ENCODE measurements at places on chromosomes 16 and 17.

DNA sequence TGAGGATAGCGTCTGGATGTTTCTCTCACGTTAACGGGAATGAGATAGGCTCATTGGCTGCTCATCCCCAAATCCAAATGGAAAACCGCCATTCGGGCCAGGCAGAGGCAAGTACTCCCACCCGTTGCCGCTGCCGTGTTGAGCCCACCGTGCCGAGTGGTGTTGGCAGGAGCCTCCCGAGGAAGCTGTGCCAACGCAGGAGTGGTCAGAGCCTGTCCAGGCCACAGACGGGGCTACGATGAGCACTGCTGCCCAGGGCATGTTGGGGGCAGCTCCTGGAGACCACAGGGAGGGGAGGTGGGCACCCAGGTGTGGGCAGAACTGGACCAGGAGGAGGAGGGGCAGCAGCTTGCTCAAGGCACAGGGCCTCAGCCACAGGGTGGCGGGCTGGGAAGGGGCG is 72.0 kb downstream of the KLHDC4 start:
- no peak for DNase-seq

DNA sequence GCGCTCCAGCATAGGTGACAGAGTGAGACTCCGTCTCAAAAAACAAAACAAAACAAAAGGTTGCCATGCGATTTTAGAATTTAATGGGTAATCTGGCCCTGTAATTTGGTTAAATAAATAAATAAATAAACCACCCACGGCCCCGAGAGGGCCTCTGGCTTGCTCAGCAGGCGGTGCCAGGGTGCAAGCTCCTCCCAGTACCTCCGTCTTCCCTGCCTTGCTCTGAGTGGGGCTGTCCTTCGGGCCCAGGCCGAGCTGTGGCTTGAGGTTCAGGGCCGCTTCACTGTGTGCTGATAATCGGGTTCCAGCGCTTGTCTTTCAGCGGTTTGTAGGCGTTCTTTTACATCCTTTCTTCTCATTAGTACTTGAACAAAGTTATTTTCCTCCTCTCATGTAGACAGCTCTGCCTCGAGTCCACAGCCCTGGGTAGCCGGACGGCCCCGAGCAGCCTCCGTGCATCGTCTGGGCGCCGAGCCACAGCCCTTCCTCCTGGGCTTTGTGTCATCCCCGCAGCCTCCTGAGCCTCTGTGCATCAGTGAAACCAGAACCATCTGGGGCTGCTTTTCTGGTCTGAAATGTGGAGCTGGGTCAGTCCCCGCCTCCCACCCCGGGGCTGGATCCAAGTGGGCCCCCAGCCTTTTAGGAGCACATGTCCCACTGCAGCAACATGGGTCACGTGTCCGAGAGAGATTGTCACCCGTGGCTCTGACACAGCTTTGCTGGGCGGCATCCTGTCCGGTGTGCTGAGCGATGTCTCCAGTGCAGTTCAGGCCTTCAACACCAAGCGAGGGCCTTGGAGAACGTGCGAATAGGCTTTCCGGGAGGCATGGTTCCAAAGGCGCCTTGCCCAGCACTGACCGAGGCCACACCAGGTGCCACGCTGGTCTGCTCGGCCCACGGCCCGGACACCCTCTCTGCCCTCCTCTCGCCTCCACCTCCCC is 157.4 kb upstream of the CHMP6 start:
- DNase-seq, result peak; percentile 48

- DNase-seq, result no peak
These were observed 10.0 kb downstream of the C16orf96 start for GRCh38 chr16:4566144-4566543.

GRCh38 chr16:19203374-19203966 is 35.4 kb downstream of the SYT17 start:
- peak; percentile 66 for DNase-seq

DNA sequence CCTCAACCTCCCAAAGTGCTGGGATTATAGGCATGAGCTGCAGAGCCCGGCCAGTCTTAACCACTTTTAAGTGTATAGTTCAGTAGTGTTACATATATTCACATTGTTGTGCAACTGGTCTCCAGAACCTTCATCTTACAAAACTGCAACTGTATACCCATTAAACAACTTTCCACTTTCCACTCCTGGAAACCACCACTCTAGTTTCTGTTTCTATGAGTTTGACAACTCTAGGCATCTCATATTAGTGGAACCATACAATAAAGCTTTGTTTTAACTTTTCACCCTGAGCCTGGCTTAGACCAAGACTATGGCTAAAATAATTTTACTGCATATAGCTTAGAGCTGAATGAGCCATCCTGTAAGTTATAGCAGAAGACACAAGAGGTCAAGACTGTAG is 108.0 kb upstream of the GOT2 start:
- no peak for DNase-seq

- no peak for DNase-seq
These were observed 632.0 kb upstream of the SOX9 start for GRCh38 chr17:71488851-71489250.

- DNase-seq, result peak; percentile 75
These were observed 313 bp downstream of the UBTF start for GRCh38 chr17:44219108-44219615.

DNA sequence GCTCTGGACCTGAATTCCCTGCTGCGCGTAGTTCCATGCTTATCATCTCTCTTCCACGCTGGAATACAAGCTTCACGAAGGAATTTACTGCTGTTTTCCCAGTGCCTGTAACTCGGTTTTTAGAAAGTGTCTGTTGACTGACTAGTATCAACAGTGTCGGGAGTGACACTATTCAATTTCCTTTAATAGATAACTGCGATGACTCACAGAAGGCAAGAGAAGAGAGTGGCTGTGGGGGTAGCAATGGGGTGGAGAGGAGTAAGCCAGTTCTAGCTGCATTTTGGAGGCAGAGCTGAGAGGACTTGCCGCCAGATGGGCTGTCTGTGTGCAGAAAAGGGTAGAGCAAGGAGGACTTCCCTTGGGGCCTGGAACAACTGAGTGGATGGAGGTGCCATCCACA is 25.2 kb downstream of the B4GALNT2 start:
- DNase-seq, result no peak

DNA sequence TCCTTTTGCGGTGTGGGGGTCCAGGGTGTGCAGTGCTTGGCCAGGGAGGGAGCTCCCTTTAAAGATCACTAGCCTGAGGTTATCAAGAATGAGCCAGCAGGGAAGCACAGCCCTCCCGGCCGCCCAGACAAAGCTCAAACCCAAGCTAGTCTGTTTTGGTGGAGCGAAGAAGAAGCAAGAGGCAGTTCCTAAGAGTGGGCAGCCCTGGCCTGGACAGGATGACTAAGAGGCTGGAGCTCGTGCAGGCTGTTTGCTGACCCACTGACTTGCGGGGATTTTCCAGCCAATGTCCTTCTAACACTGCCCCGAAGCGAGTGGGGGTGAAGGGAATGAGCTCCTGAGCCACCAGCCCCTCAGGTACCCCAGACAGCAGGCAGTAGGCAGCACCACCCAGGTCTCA is 134.4 kb downstream of the COPRS start:
- DNase-seq, result no peak

DNA sequence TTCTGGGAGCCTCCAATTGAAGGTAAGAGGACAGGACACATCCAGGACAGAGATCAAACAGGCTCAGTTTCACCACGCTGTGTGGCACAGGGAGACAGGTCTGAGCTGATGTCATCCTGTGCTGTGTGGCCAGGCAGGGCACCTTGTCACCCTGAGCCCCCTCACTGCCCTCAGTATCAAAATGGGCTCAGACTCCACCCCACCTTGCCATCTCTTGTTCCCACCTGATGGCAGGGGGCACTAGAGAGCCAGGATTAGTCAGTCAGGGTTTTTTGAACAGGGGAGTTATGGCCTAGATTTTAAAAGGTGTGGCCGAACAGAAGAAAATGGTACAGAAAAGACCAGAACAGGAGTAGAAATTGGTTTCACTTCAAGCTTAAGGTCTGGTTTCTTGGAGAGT is 2.6 kb downstream of the KAT2A start:
- DNase-seq, result no peak

- DNase-seq, result no peak
These were observed 1.5 kb downstream of the SCARF1 start for GRCh38 chr17:1643999-1644492.

GRCh38 chr17:46192189-46192438 is 1.1 kb downstream of the KANSL1 start:
- DNase-seq, result no peak

DNA sequence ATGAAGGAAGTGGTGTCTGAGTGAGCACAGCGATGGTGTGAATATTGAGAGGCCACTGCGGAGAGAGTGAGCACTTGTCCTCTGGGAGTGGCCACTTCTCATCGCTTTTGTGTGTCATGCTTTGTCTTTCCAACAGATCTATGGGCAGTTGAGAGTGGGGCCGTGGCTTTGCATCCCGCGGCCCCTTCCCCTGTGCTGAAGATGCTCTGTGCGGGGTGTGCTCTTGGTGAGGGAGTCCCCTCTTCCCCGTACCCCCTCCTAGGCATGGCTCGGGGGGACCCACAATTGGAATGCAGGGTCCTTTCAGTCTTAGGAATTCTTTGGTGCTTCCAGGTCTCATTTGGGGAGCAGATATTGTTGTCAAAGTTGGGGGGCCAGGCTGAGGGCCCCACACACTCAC is 197.3 kb upstream of the WSCD1 start:
- no peak for DNase-seq

DNA sequence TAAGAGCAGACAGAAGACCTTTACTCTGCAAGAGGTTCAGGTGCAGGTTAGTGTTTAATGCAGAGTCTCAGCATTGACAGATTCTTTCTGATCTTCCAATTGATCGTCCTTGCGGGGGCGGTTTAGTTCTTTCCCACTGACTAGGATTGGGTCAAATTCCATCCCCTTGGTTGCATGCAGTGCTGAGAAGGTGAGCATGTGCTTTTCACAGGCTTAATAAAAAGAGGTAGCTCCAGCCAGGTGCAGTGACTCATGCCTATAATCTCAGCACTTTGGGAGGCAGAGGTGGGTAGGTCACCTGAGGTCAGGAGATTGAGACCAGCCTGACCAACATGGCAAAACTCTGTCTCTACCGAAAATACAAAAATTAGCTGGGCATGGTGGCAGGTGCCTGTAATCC is 7.5 kb upstream of the ITGAD start:
- DNase-seq, result no peak

GRCh38 chr17:49851387-49852291 is 3.8 kb upstream of the TAC4 start:
- peak; percentile 70 for DNase-seq

GRCh38 chr17:46968224-46968834 is 10.7 kb downstream of the RPRML start:
- DNase-seq, result no peak

- DNase-seq, result peak; percentile 93
These were observed at the start of gene CHRNB1 for GRCh38 chr17:7444682-7445618. CHRNB1 (plus strand) TSS chr17:7445061; CDS start chr17:7445128, 67 bp downstream.

DNA sequence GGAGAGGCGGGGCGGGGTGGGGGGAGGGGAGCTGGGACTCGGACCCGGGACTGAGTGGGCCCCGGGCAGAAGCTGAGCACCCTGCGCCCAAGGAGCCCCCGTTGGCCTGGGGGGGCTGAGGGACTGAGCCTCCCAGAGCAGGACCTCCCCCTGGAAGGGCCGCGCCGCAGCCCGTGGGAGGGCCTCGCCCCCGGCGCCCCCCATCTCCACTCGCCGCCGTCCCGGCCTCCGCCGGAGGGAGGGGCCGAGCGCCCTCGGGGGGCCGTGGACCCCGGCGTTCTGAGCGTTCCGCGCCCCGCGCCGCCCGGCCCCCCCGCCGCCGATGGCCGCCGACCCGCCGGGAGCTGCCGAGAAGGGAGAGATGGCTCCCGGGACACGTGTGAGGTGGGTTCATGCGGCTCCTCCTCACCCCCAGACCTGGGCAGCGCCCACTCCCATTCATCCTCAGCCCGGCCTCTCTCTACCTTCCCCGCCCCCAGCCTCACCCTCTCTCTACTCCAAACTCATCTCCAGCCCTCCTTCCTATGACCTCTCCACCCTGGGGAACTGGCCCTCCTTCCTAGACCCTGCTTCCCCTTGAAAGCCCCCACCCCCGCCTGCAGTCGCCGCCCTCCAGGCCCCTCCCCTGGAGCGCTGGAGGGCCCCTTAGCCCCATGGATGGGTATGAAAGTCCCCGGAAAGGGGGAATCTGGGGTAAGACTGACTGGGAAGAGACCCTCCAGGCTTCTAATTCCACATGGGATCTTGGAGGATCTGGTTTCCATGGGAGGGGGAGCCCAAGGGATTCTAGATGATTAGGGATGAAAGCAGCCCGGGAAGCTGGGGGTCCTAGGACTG is 922 bp downstream of the FBXL19 start:
- peak; percentile 45 for DNase-seq

- no peak for DNase-seq
These were observed 54.8 kb downstream of the USP43 start for GRCh38 chr17:9700136-9700535.

- DNase-seq, result no peak
These were observed 25.2 kb upstream of the SLC5A11 start for GRCh38 chr16:24820522-24820921.

DNA sequence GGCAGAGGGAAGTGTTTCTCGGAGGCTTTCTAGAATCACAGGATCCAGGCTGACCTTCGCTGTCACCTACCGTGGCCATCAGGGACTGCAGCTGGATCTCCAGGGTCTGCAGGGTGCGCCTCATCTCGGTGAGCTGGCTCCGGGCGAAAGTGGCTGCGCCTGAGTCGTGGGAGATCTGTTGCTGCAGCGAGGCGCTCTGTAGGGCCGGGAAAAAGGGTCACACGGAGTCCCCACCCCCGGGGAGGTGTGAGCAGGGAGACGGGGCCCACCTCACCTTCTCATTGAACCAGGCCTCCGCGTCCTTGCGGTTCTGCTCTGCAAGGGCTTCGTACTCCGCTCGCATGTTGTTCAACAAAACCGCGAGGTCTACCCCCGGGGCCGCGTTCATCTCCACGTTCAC is 2.9 kb downstream of the KRT28 start:
- no peak for DNase-seq

DNA sequence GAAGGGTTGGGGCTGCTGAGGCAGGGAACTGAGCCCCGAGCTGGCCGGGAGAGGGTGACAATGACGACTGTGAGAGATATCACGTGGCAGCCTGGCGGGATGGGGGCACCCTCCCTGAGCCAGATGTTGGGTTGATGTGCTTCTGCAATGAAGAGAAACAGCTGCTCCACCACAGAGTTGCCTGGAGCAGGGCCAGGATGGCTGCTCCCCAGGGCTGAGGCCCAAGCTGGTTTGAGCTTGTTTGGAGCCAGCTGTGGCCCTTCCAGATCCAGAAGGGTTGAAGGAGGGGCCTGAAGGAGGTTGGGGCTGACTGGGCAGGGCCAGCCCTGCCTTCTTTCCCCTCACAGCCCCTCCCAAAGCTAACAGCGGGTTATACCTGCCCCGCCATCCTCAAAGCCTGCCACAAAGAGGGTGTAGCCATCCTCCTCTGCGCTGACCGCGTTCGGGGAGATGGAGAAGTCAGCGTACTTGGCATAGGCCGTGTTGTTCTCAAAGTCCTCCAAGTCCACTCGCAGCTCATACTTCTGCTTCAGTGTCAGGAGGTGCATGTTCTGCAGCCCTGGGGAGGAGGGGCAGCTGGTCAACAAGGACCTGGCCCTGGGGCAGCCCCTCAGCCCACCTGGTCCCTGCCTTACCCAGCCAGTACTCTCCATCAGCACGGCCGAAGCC is 2.1 kb downstream of the MFAP4 start:
- DNase-seq, result no peak

DNA sequence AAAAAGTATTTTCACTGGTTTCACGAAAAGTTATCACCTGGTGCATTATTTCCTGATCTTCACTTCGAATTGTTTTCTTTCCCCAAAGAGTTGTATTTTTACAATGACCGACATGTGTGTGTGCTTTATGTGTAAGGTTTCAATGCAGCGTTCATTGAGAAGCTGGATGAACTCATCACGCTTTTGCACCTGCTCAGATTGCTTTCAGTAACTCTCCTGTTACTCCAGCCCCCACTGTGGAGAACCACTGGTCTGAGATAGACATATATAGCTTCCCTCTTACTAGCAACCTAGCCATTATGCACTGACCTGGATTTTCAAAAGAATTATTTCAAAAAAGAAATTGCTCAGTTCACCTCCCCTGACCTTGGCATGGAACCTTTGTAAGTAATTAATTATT is 178.3 kb upstream of the CHMP6 start:
- no peak for DNase-seq
